ENCODE measurements at places on chromosomes 5 and 9. TPM values are rescaled to one million over a fixed set of nuclear protein-coding genes. Genes with fewer than 3 reads are reported as not detected.

- no peak for DNase-seq
Observed at GRCh38 chr9:38057416-38058195, 11.4 kb downstream of the SHB start.

DNA sequence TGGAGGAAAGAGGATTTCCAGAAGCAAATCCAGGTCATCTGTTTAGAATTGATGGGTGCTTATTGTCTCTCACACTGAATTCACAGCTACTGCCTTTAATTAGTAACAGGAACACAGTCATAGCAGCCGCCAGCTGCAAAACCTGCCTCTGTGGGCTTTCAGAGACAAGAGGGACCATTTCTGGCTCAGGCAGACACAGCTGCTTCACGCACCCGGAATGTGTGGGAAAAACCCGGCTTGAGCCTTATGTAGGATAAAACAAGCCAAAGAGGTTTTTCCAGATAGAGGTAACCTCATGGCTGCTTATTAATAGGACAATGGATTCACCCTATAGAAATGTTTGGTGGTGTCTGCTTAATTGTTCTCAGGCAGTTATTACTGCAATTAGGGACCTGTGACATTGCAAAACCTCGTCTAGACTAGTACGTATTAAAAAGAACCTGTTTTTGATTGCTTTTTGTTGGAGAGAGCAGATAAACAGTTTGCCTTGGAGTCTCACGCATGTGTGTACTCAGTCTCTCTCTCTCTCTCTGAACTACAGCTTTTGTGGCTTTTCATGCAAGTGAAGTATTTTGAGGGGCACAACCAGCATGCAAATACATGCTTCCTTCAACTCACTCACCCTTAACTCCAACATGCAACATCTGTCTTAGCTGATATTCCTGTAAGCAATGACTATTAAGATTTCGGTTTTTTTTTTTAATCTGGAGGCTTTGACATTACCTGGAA is 302.7 kb downstream of the PLK2 start:
- no peak for DNase-seq

DNA sequence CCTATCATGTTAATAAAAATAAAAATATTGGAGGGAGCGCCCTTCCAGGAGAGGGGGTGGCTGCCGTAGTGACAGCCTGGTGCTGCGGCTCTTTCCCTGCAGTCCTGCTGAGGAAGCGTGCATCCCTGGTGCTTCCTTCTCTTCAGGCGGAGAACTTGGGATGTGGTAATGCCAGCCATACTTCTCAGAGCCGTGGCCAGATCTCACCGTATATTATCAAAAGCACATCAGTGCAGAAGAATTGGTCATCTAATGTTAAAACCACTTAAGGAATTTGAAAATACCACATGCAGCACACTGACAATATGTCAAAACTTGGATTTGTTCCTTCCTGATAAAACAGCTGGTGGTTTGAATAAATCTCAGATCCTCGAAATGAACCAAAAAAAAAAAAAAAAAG is 17.7 kb downstream of the C9orf40 start:
- DNase-seq: no peak

DNA sequence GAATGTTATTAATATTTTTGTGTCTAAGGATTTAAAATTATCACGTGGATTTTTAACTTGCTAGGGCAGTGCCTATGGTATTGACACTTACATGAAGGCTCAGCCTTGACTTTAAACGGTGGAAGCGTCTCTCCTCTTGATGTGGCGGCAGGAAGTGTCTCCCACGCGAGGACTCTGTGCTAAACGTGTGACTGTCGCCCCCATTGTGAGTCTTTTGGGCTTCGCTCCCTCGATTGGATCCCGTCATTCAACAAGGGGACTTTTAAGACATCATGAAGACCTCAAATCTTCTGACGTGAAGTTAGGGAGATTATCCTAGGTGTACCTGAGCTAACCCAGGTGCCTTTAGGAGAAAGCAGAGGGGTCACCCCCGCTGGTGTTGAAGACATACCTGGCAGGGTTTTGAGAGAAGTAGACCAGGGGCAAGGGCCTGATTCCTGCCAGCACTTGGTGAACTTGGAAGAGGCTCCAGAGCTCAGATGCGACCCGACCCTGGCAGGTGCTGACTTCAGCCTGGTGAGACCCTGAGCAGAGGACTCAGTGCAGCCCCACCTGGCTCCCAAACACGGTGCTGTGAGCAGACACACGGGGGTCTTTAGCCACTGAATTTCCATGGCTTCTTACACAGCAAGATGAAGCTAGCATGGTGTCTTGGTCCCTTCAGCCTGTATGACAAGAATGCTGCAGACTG is 55.7 kb upstream of the IRX4 start:
- no peak for DNase-seq

GRCh38 chr9:3200331-3200774 is 325.4 kb downstream of the RFX3 start:
- no peak for DNase-seq

GRCh38 chr5:142280066-142281007 is 44.5 kb downstream of the SPRY4 start:
- DNase-seq: no peak

DNA sequence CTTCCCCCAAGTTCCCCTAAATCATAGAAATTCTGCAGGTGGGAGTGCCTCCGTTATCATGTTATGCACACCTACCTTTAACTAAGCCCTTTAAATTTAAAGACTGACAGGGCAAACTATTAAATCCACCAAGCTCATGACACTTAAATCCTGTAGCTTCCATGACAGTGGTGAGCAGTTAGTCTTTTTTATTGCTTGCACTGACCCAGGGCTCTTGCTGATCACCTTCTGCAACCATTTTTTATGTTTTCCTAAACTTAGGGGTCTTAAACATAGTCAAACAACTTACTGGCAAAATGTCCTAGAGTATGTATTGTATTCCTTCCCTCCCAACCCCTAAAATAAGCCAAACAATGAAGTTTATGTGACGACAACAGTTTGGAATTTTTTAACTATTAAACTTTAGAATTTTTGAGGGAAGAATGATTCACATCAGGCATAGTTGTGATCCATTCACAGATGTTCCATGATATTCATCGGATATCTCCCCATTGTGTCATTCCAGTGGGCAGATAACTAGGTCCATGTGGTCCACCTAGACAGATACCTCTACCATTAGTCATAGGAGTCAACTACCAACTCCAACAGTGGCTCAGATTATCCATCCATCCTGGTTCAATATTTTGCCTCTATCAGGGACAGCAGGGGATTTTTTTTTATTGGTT is 283.1 kb downstream of the ADAMTS6 start:
- peak; percentile 12 for DNase-seq

DNA sequence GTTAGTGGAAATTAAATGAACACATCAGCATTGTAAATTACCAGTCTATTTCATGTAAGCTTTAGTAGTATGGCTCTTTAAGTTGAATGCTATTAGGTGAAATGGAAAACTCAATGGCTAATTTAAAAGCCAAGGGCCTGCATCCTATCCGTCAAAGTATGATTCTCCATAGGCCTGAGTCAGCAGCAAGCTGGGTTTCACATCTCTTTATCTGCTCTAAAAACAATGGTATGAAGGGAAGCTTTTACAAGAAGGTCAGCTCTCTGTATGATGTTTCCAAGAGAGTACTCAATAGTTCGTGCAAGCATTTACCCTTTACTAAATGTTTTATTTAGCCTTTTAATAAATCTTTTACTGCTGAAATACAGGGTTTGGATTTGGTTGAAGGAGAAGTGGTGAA is 62.8 kb downstream of the MAP1B start:
- no peak for DNase-seq

- no peak for DNase-seq
Observed at GRCh38 chr5:107952450-107952849, 281.7 kb upstream of the EFNA5 start.

TRIM36 gene
- 2.3 TPM for polyA plus RNA-seq

C5orf52 gene
- not detected for polyA plus RNA-seq

DMRTA1 gene
- 1.1 TPM for polyA plus RNA-seq

S100Z gene
- polyA plus RNA-seq: 0.30 TPM
